Activated CD4-positive, alpha-beta memory T cell treated with anti-CD3 and anti-CD28 coated beads for 36 hours (primary cell): ENCODE measurements at places on chromosomes 2 and 18.

GRCh38 chr18:23263551-23264235 is 128.4 kb downstream of the CABLES1 start:
- no peaks in the 10 kb centered on the region for H3K27me3 ChIP-seq
- H3K4me1 ChIP-seq = peaks cover 28% of the 10 kb centered on the region
- no peak overlapping the region for H3K4me3 ChIP-seq
- no peak for DNase-seq

DNA sequence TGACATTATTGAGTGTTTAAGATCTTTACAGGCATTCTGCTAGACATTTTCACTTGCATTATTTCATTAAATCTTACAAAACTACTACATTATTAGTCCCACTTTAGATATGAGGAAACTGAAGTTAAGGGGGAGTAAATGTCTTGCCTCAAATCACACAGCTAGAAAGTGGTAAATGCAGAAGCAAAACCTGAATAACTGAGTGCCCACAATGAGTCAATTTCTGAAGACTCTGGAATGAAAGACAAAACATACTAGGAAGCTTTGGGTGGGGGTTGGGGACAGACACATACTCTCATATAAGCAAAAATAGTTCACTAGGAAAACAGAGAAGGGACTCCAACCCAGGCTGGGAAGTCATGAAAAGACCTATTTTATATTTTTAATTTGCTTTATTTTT is 214.4 kb upstream of the LRATD1 start:
- no peak overlapping the region for H3K27ac ChIP-seq
- no peaks in the 10 kb centered on the region for H3K27me3 ChIP-seq
- H3K36me3 ChIP-seq = no peaks in the 10 kb centered on the region
- no peak for DNase-seq

DNA sequence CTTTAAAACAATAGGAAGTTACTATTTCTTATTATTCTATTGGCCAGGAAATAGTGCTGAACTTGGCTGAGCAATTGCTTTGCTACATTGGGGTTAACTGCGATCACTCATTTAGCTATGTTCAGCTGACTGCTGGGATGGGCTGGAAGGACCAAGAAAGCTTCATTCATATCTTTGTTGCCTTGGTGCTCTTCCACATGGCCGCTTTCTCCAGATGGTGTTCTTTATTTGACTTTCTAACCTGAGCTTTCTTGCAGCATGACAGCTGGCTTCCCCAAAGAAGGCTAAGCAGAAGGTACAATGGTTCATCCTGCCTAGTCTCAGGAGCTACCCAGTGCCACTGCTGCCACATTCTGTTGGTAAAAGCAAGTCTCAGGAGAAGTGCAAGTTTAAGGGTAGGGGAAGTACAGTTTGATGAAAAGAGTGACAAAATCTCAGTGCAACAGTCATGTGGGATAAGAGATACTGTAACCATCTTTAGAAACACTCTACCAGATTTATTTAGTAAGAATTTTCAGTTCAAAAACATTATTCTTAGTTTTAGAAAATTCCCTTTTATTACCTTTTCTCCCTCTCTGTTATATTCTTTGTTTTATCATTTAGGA is 180.6 kb upstream of the RBMS1 start:
- H3K27me3 ChIP-seq = peaks cover 1% of the 10 kb centered on the region
- DNase-seq = no peak
- H3K36me3 ChIP-seq = no peaks in the 10 kb centered on the region
- H3K4me1 ChIP-seq = no peaks in the 10 kb centered on the region

GRCh38 chr2:212117926-212118325 is 420.7 kb downstream of the ERBB4 start:
- H3K27ac ChIP-seq = no peak overlapping the region
- H3K27me3 ChIP-seq = no peaks in the 10 kb centered on the region
- H3K4me3 ChIP-seq = no peak overlapping the region
- H3K36me3 ChIP-seq = no peaks in the 10 kb centered on the region
- DNase-seq = no peak
- no peaks in the 10 kb centered on the region for H3K4me1 ChIP-seq

DNA sequence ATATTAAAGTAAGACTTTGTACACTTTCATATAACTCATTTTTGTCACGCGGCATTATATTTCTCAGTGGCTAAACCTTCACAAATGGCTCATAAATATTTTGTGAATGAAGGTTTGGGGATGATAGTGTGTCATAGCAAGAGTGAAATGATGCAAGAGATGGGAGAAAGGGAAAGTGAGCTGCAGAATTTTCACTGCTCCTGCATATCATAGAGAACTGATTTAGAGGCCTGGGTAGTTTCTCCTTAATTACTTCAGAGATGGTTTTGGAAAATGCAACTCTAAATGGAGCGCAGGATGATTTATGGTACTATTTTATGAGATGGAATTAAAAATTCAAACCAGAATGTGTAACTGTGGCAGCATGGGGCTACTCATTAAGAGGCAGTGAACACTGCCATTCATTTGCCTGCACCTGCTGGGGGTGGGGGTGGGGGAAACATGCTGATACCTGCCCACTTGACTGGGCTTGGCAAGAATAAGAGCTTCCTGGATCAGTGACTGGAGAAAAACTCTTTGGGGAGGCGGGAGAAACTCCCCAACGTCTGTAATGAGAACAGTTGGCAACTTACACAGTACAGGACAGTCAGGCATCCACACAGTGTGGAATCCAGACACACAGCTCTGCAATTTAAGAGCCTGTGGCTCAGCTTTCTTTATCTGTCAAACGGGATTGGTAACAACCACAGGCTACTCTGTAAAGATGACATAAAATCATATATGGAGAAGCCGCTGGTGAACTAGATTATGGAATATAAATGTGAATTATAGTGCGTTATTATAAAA is 941.9 kb downstream of the SLC4A3 start:
- no peak overlapping the region for H3K4me3 ChIP-seq
- DNase-seq = no peak

- H3K27ac ChIP-seq = peak overlapping the region; percentile 77
- peak; percentile 45 for DNase-seq
Measured at GRCh38 chr2:96815326-96816126, 542 bp upstream of the CNNM3 start.

- peaks cover 2% of the 10 kb centered on the region for H3K27me3 ChIP-seq
- no peaks in the 10 kb centered on the region for H3K36me3 ChIP-seq
- H3K27ac ChIP-seq = no peak overlapping the region
Measured at GRCh38 chr2:149080099-149080498, 41.6 kb downstream of the LYPD6B start.

DNA sequence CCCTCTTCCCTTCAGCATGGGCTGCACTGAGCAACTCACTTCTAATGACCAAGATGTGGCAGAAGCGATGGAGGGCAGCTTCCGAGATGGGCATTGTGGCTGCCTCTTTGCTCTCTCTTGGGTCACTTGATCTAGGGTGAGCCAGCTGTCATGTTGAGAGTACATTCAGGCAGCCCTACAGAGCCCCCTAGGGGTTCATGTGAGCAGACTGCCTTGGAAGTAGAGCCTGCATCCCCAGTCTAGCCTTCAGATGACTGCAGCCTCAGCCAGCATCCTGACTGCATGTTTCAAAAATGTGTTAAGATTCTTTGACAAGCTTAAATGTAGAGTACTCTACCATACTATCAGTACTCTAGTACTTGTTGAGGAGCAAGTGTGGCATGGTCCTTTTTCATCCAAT is 143.9 kb downstream of the NCK2 start:
- no peaks in the 10 kb centered on the region for H3K27me3 ChIP-seq
- H3K36me3 ChIP-seq = peaks cover 27% of the 10 kb centered on the region
- H3K4me3 ChIP-seq = no peak overlapping the region
- peak overlapping the region; percentile 55 for H3K27ac ChIP-seq
- H3K4me1 ChIP-seq = peaks cover 65% of the 10 kb centered on the region
- DNase-seq = peak; percentile 71

DNA sequence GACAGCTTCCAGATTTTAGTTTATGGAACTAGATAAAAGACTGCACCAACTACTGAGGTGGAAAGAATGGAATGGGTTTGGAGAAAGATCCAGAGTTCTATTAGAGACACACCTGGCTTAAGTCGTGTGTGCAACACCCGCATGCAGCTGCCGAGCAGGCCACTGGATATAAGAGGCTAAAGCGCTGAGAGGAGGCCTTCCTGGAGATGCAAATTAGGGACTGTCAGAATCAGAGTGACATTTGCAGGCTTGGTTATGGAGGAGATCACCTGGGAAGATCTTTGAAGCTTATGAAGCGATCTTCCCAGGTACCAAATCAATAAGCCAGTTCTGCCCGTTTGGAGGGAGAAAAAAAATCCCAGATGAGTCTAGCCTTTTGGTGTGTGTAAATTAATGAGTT is 30.4 kb upstream of the KLHL29 start:
- H3K36me3 ChIP-seq = no peaks in the 10 kb centered on the region
- no peaks in the 10 kb centered on the region for H3K4me1 ChIP-seq
- peaks cover 18% of the 10 kb centered on the region for H3K27me3 ChIP-seq
- no peak for DNase-seq

GRCh38 chr18:9082711-9083510 is 19.6 kb upstream of the NDUFV2 start:
- H3K27ac ChIP-seq = peak overlapping the region; percentile 100
- peaks cover 20% of the 10 kb centered on the region for H3K36me3 ChIP-seq
- H3K4me3 ChIP-seq = peak overlapping the region; percentile 70
- peak; percentile 82 for DNase-seq
- H3K27me3 ChIP-seq = no peaks in the 10 kb centered on the region
- H3K4me1 ChIP-seq = peaks cover 51% of the 10 kb centered on the region

DNA sequence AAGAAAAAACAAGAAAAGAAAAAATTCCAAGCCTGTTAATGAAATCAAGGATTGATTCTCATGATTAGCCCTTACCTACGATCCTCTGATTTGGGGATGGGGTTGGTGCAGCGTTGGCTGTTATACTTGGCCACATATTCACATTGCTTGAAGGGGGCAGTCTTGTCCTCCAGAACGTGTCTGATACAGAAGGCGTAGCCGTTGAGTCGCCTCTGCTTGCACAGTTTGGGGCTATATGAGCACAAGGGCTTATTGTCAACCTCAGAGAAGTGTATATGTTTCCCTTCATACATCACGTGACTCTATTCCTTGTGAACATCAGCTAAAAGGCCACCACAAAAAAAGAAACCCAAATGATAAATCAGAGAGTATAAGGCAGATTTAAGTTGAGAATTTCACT is 23.2 kb downstream of the INO80D start:
- DNase-seq = no peak
- H3K4me3 ChIP-seq = no peak overlapping the region
- peaks cover 24% of the 10 kb centered on the region for H3K4me1 ChIP-seq
- peaks cover 26% of the 10 kb centered on the region for H3K36me3 ChIP-seq
- H3K27ac ChIP-seq = no peak overlapping the region

GRCh38 chr2:242085941-242086621 is 216.6 kb downstream of the RTP5 start:
- peak; percentile 48 for DNase-seq
- peaks cover 1% of the 10 kb centered on the region for H3K27me3 ChIP-seq
- no peak overlapping the region for H3K27ac ChIP-seq
- peak overlapping the region; percentile 25 for H3K4me3 ChIP-seq
- peaks cover 31% of the 10 kb centered on the region for H3K4me1 ChIP-seq

DNA sequence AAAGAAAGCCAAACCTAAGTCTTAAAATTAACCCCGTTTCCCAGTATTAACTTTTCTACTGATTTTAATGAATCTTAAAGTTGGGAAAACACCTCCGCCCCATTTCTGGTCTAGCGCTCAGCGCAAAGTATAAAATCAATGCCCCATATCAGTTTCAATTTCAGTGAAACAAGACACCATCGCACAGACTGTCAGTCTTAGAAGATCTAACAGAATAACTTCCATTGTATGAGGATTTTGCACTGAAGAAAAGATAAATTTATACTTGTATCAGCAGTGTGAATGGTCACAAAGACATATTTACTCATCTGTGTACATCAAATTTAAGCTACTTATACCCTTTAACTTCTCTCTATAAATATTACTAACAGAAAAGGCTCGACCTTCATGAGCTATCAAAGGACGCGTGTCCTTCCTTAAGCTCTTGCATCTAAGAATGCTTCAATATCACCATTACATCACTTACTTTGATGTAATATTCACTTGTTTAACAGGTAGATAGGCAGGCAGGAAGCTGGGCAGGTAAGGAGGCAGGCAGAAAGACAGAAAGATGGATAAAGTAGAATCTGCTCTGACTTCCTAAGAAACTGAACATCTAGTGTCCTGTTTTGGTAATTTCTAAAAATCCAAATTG is 183.0 kb downstream of the TCF4 start:
- DNase-seq = no peak
- no peaks in the 10 kb centered on the region for H3K36me3 ChIP-seq
- no peaks in the 10 kb centered on the region for H3K27me3 ChIP-seq
- no peaks in the 10 kb centered on the region for H3K4me1 ChIP-seq
- no peak overlapping the region for H3K27ac ChIP-seq
- no peak overlapping the region for H3K4me3 ChIP-seq

- peaks cover 15% of the 10 kb centered on the region for H3K27me3 ChIP-seq
- H3K36me3 ChIP-seq = no peaks in the 10 kb centered on the region
- no peak for DNase-seq
- no peak overlapping the region for H3K4me3 ChIP-seq
- no peak overlapping the region for H3K27ac ChIP-seq
Measured at GRCh38 chr2:235235977-235236767, 257.7 kb upstream of the AGAP1 start.

GRCh38 chr2:95279435-95280035 is 5.3 kb downstream of the PROM2 start:
- no peak overlapping the region for H3K4me3 ChIP-seq
- no peaks in the 10 kb centered on the region for H3K27me3 ChIP-seq
- no peaks in the 10 kb centered on the region for H3K36me3 ChIP-seq
- no peaks in the 10 kb centered on the region for H3K4me1 ChIP-seq

GRCh38 chr18:10530002-10530401 is 4.2 kb downstream of the NAPG start:
- peaks cover 12% of the 10 kb centered on the region for H3K36me3 ChIP-seq
- H3K4me3 ChIP-seq = peak overlapping the region; percentile 46
- no peaks in the 10 kb centered on the region for H3K27me3 ChIP-seq
- H3K4me1 ChIP-seq = peaks cover 46% of the 10 kb centered on the region
- peak overlapping the region; percentile 96 for H3K27ac ChIP-seq

DNA sequence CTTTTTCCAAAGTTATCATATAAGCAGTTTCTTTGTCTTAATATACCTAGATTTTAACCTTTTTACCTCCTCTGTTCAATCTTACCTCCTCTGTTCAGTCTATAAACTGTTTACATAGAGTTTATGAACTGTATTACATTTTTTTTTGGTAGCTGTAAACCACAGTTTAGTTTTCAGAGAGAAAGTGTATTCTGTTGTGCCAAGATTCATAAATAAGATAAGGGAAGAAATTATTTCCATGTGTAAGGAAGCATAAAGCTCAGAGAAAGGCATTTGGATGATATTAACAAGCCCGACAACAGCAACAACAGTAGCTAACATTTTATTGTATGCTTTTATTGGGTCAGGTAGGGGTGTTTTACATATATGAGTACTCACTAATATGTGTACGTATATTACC is 71.2 kb downstream of the ACVR2A start:
- H3K27me3 ChIP-seq = no peaks in the 10 kb centered on the region
- H3K4me1 ChIP-seq = peaks cover 2% of the 10 kb centered on the region
- no peaks in the 10 kb centered on the region for H3K36me3 ChIP-seq

GRCh38 chr2:23546913-23547312 is 161.9 kb downstream of the KLHL29 start:
- no peak overlapping the region for H3K4me3 ChIP-seq
- no peak for DNase-seq
- H3K4me1 ChIP-seq = no peaks in the 10 kb centered on the region
